ENCODE measurements at places on chromosomes 2 and 18. TPM values are rescaled to one million over a fixed set of nuclear protein-coding genes. Genes with fewer than 3 reads are reported as not detected.

Gene SRD5A2
- not detected for total RNA-seq

Gene EPAS1
- total RNA-seq: 15.6 TPM

Gene COLEC12
- total RNA-seq: not detected

Gene POMC
- total RNA-seq: 4.6 TPM

Gene ALK
- total RNA-seq: not detected

Gene SERPINB12
- not detected for total RNA-seq
